ENCODE measurements at places on chromosomes 7 and 10.

DNA sequence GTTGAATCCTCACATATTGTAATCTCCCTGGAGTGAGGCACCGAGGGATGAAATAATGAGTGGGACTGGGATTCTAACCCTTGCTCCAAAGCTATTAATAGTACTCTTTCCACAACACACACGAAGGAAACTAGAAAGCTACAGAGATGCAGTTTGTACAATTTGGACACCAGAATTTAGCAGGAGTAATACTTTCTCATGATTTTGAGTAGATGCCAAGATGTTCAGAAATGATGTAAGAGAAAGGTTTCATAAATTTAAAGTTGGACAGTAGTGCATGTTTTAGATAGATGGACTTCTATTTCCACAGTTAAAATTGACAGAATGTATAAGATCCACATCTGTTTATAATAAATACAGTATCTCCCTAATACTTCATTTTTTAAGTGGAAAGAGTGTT is 46.5 kb downstream of the PRR15 start:
- no peak for DNase-seq

DNA sequence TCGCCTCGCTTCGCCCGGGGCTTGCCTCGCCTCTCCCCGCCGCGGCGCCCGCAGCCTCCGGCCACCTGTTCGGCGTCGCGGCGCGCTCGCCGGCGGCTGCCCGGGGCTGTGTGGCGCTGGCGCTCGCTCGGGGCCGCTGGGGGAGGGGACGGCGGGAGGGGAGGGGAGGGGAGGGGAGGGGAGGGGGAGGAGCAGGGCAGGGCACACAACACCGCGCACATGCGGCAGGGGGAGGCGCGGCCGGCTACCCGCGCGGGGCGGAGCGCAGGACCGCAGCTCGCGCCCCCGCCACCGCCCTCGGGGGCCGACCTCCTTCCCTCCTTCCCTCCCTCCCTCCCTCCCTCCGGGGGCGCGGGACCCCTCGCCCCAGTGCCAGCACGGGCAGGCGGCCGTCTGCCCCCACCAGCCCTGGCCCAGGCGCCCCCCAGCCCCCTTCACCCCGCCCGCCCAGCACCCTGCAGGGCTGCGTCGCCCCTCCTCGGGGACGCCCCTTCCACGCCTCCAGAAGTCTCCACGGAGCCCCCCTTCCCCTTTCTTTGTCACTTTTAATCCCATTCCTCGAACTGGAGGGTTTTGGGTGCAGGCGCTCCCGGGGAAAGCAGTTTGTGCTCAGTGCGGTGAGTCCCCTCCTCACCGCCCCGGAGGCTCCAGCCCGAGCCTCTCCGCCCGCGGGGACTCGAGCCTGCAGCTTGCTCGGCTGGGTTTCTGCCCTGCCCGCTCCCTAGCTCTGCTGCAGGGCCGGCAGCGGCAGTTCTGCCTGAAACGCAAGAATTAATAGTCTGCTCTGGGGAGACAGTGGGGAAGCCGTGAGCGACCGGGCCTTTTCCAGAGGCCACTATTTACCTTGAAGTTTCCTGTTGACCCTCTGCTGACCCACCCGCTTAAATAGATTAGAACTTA is at the start of gene PARD3:
PARD3 (minus strand) TSS at position 112 of the 900 bp plus-strand sequence. CDS start 301 bp downstream, outside the sequence.
- DNase-seq: no peak

DNA sequence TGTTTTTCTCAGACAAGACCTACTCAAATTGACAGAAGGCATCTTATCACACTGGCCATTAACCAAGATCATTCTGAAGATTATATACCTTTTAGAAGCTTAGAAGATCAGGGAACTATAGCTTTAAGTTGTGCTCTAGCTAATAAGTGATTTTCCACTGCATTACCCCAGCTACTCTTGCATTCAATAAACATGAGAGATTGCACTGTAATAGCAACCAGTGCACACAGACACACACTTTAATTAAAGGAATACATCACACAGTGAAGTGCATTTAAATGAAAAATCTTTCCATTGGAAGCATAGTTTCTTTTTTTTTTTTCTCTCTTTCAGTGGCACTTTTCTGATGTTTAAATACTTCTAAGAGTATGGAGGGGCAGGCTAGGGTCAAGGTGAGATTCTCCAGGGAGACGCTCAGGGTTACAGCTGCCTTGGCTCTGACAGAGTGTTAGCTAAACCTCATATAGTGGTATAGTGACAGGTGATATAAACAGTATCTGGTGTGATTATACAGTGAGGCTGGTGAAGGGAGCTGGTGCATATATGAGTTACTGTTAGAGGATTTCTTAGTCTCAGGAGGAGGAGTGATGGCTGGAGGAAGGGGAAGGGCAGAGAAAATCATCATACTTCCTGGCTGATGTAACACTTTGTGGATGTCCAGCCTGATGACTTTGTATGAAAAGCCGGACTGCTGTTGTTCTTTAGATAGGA is 369.5 kb downstream of the SORCS3 start:
- no peak for DNase-seq

- no peak for DNase-seq
These were observed 186.5 kb upstream of the GPR26 start for GRCh38 chr10:123479640-123480039.

DNA sequence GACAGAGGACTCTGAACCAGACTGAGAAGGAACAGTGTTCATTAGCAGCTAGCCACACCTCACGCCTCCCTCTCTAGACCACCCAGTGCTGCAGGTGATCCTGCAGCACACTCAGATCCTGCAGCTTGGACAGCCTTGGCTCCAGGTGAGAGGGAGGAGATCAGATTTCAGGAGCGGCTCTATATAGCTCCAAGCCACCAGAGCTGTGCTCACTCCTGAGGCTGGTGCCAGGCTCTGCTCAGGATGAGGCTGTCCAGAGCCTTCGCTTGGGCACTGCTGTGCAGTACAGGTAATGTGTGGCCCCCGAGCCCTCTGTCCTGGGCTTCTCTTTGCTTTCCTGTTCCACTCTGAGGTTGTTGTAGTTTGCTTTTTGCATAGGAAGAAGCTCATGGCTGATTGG is 42.4 kb downstream of the C10orf120 start:
- no peak for DNase-seq

DNA sequence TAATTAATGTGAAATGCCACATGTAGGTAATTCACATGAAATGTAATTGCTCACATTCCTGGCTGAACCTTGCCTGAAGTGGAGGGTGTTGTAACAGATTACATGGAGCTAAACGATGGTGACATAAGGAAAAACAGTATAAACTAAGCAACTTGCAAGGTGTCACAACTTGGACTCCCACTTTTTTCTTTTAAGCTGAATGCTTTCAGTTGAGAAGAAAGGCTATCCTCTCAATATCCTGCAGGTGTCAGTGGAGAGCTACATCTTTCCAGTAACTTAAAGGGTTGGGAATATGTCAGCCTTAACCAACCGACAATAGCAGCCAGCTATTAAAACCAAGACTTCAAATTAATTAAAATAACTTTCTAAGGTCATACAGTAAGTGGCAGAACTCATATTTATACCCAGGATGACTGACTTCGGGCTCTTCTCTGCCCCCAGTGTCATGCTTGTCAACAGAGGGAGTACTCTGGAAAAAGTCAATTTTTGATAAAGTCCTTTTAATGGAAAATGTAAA is 33.7 kb downstream of the NRBF2 start:
- peak; percentile 46 for DNase-seq

GRCh38 chr10:131500892-131501291 is 189.4 kb upstream of the TCERG1L start:
- no peak for DNase-seq

DNA sequence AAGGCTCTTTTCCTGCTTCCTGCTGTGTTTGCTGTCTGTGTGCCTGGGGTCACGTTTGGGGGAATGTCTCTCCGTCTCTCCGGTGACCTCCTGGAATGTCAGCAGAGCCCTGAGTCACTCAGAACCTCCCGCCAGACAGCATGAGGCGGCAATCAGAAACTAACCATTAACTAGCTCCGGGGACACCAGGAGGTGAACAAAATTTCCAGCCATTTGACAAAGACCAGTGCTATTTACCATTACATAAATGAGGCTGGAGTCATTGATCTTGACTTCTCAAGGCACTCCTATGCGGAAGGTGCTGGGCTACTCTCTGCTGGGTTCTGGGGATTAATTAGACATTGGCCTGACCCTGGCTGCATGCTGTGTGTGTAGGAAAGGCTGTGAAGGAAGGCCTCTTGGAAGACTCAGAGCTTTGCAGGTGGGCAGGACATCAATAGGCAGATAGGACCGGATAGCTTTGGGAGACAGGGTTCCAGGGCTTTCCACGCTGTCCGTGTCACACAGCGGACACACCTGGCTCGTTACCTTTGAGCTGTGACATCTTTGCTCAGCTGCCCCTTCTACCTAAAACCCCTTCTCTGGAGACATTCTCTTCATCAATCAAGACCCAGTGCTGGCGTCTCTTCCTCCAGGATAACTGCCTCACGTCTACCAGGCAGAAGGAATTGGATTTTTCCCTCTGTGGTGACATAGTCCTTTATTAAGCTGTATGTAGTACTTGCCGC is 77.0 kb downstream of the PFKFB3 start:
- no peak for DNase-seq

- no peak for DNase-seq
These were observed 22.6 kb downstream of the ENKUR start for GRCh38 chr10:24993237-24993958.

DNA sequence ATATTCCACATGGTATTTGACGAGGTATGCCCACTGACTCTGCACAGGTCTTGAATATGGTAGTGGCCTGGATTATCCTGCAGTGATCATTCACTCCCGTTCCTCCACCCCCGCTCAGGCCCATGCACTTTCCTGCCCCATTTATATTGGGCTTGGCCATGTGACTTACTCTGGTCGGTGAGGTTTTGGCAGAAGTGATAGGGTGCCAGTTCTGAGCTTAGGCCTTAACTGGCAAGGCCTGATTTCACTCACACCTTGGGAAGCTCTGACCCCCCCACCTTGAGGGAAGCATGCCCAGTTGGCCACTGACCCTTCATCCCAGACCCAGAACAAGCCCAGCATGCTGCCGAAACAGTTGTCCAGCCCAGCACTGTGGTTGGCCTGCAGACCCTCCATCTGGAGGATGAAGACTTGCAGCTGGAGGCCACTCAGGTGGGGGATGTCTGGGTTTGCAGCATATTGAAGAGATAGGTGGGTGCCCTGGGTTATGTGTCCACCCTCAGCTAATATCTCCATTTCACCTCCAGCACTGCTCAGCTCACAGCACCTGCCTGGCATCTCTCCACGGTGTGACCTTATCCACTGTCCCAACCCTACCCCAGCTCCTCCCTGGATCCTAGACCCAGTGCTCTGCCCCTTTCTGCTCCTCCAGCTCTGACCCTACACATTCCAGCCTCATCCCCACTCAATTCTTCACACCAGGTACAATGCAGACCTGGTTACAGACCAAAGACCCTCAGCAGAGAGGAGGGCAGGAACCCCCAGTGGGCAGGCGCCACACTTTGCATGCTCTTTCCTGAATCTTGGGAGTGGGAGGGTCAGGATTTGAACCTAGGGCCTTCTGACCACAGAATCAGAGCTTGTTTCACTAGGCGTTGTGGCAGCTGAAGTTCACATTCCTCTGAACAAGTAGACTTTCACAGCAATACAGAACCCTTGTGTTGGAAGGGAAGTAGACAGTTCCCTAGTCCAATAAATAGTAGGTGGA is 138.1 kb upstream of the CHST15 start:
- DNase-seq: no peak

- no peak for DNase-seq
These were observed 26.0 kb downstream of the WDR86 start for GRCh38 chr7:151383638-151384351.

DNA sequence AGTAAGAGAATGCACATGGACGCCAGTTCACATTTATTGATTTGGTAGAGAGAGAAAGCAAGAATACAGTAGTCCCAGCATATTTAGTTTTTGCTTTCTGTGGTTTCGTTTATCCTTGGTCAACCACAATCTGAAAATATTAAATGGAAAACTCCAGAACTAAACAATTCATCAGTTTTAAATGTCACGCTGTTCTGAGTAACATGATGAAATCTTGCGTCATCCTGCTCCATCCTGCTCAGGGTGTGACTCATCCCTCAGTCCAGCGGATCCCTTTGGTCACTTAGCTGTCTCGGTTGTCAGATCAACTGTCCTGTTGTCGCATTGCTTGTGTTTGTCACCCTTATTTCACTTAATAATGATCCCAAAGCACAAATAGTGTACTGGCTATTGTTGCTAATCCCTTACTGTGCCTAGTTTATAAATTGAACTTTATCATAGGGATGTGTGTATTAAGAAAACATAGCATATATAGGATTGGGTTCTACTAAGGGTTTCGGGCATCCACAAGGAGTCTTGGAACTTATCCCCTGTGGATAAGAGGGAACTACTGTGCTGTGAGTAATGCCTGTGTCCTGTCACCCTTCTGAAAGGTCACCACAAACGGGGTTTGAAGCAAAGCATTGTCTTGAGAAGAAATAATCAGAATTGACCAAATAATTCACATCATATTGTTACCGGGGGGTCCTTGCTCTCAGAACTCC is 73.6 kb downstream of the OTUD1 start:
- DNase-seq: no peak

DNA sequence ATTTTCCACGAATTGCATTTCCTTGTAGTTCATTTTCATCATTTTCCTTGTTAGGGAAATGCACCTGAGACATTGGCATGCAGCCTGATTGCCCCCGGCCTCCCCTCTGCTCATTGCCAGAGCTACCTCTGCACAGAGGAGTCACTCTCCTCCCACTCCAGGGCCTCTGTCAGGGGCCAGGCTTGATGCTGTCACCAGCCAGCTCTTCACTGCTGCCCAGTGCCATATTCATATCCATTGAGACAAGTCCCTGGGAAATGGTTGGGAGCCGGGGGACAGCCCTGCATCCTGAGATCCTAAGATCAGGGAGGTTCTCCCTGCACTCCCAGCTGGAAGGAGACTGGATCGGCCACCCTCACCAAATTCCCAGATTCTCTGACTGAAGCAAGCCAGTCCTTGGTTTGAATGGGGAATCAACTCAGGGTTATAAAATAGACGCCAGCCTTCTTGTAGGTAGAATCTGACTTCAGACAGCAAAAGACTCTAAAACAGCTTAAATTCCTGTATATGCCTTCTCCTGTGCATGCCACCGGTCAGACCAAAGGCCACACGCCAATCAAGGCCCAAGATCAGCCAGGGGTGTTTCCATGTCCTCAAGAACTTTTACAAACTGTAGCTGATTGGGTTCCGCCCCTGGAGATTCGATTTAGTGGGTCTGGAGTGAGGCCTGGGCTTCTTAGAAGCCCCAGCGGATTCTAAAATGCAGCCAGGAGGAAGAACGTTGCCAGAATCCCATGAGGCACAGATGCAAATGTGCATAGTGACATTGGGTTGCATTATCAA is 86.5 kb downstream of the PARP12 start:
- DNase-seq: no peak

GRCh38 chr7:102973096-102973802 is 60.4 kb downstream of the LRRC17 start:
- DNase-seq: no peak

Data from keratinocyte (primary cell).